ENCODE measurements at places on chromosomes 11 and 22. TPM values are rescaled to one million over a fixed set of nuclear protein-coding genes. Genes with fewer than 3 reads are reported as not detected.
A peak's percentile ranks its signal among the peaks of the same experiment; 100 is the strongest.

LRRN4CL gene
- total RNA-seq = 1.2 TPM

GRCh38 chr22:32130464-32130863 lies 28.6 kb downstream of the C22orf42 start:
- DNase-seq = no peak
- no peaks in the 10 kb centered on the region for H3K27me3 ChIP-seq
- H3K27ac ChIP-seq = no peak overlapping the region
- H3K4me3 ChIP-seq = no peak overlapping the region
- H3K36me3 ChIP-seq = no peaks in the 10 kb centered on the region

- H3K4me3 ChIP-seq = no peak overlapping the region
- no peaks in the 10 kb centered on the region for H3K27me3 ChIP-seq
- H3K36me3 ChIP-seq = no peaks in the 10 kb centered on the region
- no peak overlapping the region for H3K27ac ChIP-seq
- no peak for DNase-seq
Measured at GRCh38 chr11:19537803-19538453, 174.7 kb upstream of the NAV2 start.

WNT7B gene
- total RNA-seq = 1.6 TPM

GRCh38 chr11:14854057-14854456 lies 38.0 kb downstream of the CYP2R1 start:
- no peak overlapping the region for H3K27ac ChIP-seq
- DNase-seq = no peak
- H3K36me3 ChIP-seq = no peaks in the 10 kb centered on the region
- no peak overlapping the region for H3K4me3 ChIP-seq
- H3K4me1 ChIP-seq = no peaks in the 10 kb centered on the region

- H3K27me3 ChIP-seq = no peaks in the 10 kb centered on the region
Measured at GRCh38 chr11:105911454-105911853, 110.6 kb downstream of the MSANTD4 start.

C11orf86 gene
- total RNA-seq = not detected

- H3K27ac ChIP-seq = no peak overlapping the region
- H3K4me3 ChIP-seq = no peak overlapping the region
- peak; percentile 69 for DNase-seq
Measured at GRCh38 chr11:35192347-35192746, 53.4 kb downstream of the CD44 start.

DNA sequence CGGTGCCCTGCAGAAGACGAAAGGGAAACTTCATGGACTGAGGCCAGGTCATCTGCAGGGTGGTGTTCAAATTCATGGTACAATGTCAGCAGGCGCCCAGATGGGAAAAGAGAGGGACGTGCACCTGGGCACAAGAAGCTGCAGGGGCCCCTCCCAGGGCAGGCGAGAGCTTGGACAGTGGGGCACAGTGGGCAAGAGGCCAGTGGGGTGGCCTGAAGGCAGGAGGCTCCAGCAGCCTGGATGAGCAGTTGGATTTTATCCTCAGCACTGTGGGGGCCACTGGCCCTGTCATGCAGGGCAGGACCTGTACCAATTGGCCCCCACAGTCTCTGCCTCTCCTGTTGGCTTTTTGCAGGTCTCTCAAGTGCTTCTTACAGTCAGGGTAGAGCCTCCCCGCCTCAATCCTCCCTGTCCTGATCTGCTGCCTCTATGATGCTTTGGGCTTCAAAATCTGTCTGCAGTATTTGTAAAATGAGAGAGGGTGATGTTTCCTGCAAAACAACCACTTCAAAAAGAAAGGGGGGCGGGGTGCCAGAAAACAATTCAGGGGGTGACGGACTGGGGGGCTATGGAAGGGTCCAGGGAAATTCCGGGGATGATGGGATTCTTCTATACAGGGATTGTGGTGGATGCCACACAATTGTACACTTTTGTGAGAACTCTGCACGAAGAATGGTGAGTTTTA lies 1.7 kb upstream of the BID start:
- no peaks in the 10 kb centered on the region for H3K4me1 ChIP-seq
- H3K27me3 ChIP-seq = no peaks in the 10 kb centered on the region
- H3K4me3 ChIP-seq = no peak overlapping the region
- H3K36me3 ChIP-seq = no peaks in the 10 kb centered on the region
- H3K27ac ChIP-seq = no peak overlapping the region
- no peak for DNase-seq

DNA sequence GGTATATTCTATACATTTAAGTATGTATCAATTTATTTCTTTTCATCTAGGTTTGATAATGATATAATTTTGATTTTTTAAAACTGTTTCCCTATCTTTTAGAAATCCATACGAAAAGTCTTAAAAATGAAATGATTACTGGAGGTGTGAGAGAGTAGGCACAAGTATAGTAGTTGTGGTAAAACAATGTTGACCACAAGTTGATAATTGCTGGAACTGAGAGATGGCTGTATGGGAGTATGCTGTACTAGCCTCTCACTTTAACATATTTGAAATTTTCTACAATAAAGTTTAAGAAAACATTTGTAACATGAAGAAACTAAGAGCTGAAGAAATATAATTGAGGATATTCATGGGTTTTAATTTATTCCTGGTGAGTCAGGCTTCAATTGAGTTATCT lies 30.0 kb downstream of the FSHB start:
- H3K4me1 ChIP-seq = no peaks in the 10 kb centered on the region
- no peaks in the 10 kb centered on the region for H3K27me3 ChIP-seq
- H3K4me3 ChIP-seq = no peak overlapping the region
- H3K36me3 ChIP-seq = no peaks in the 10 kb centered on the region
- no peak overlapping the region for H3K27ac ChIP-seq

GRCh38 chr11:101046947-101047346 lies 82.7 kb downstream of the PGR start:
- H3K36me3 ChIP-seq = no peaks in the 10 kb centered on the region
- DNase-seq = no peak
- H3K4me1 ChIP-seq = no peaks in the 10 kb centered on the region
- no peaks in the 10 kb centered on the region for H3K27me3 ChIP-seq
- H3K4me3 ChIP-seq = no peak overlapping the region
- H3K27ac ChIP-seq = no peak overlapping the region

KDM4D gene
- 0.94 TPM for total RNA-seq

DNA sequence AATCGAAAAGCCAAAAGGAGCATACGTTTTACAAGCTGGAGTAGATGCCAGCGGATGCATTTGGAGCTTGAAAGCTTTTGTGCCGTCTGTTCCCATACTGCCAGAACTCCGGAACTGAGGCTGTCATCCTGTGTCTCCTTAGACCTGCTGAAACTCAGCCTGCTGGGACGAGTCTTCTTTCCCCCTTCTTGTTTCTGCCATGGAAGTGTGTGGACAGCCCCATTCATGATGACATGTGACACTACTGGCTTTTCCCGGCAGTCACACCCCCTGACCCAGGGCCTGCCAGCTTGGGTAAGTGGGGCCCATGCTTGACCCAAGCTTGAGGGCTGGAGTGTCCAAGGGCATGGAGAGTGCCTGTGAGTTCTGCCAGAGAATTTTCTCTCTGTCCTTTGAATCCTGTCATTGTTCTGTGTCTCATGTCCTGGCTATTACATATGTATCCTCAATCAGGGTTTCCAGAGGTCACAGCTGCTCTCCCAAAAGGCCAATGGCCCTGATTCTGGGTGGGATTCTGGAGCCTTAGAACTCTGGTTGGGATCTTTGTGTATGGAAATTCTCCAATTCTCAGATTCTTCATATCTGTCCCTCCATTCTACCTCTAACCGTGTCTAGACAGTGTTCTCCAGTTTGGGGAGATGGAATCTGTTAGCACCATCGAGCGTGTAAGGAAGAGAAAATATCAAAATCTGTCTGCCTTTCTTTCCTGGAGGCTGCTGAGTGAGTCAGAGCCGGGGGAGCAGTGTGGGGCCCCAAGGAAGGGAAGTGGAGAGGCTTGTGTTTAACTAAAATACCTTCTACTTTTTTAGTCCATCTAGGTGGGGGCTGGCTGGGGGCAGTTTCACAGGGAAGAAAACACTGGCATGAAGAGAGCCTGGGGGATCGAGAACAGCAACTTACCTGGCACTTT lies 73.2 kb downstream of the KIAA1671 start:
- no peak overlapping the region for H3K4me3 ChIP-seq
- peak overlapping the region; percentile 40 for H3K27ac ChIP-seq
- DNase-seq = no peak
- H3K27me3 ChIP-seq = no peaks in the 10 kb centered on the region
- no peaks in the 10 kb centered on the region for H3K4me1 ChIP-seq
- peaks cover 2% of the 10 kb centered on the region for H3K36me3 ChIP-seq

MPPED2 gene
- total RNA-seq = 12.9 TPM

DNA sequence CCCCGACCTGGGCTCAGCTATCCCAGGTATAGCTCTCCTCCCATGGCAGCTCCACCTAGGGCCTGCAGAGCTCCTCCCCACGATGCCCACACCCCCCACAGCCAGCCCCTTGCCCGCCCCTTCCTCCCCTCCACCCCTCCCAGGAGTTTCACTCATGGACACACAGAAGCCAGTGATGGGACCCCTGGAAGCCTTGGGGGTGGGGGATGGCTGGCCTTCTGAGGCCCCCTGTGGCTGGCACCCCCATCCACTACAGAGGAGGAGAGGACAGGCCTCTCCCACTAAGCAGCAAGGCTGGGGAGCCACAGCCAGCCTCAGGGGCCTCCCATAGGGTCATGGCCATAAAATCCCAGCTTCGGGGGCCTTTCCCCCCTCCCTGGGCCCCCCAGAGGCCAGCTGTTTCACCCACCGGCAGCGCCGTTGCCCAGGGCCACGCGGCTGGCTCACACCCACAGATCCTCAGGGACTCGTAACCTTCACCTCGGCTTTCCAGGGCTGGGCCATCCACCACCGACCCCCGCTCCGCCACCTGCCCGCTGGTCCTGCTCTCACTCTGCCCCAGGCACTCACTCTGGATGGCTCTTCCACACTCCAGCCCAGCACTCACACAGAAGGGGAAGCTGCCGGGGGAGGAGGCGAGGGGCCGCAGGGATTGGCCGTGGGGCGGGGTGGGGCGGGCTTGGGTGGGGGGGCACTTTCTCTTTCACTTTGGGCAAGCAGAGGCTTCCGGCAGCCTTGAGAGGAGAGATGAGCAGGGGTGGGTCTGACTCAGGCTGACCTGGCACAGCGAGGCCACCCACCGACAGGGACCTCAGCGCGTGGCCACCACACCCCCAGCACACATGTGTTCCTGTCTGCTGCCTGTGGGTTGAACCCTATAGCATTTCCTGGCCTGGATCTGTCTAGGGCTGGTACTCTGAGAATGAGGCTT lies 2.2 kb downstream of the SLC25A22 start:
- no peaks in the 10 kb centered on the region for H3K27me3 ChIP-seq
- H3K4me3 ChIP-seq = peak overlapping the region; percentile 79
- DNase-seq = peak; percentile 84

BTBD18 gene
- not detected for total RNA-seq
